ENCODE measurements at places on chromosomes 2 and 18. TPM values are rescaled to one million over a fixed set of nuclear protein-coding genes. Genes with fewer than 3 reads are reported as not detected.

Gene IMPACT
- total RNA-seq = 24.6 TPM

- DNase-seq = no peak
These were observed 1.2 kb upstream of the SRBD1 start for GRCh38 chr2:45612285-45612684.

GRCh38 chr2:7007846-7008741 is 90.9 kb downstream of the RNF144A start:
- peak; percentile 93 for DNase-seq

DNA sequence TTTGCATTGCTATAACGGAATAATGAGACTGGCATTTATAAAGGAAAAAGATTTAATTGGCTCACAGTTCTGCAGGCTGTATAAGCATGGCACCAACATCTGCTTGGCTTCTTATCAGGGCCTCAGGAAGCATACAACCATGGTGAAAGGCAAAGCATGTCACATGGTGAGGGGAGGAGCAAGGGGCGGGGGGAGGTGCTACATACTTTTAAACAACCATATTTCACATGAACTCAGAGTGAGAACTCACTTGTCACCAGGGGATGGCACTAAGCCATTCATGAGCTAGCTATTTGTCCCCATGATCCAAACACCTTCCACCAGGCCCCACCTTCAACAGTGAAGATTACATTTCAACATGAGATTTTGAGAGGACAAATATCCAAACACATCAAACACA is 188.7 kb downstream of the MBD5 start:
- no peak for DNase-seq

Gene SIX3
- not detected for total RNA-seq

- no peak for DNase-seq
These were observed 270.4 kb downstream of the PRKCE start for GRCh38 chr2:45921921-45922320.

DNA sequence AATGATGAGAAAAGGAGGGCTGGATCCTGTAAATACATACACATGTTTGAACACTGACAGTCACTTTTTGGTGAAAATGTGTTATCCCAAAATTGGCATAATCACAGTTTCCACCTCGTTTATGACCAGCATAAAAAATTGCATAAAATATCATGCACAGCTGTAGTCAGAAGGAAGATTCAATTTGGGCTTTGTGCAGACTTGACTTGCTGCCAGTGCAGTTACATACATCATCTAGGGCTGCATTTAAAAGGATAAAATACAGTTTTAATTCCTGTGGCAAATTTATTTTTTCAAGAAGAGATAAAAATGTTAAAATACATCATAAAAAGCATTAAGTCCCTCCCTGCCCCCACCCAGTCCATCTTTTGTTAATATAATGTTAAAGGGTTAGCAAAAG is 103.8 kb downstream of the VWC2L start:
- no peak for DNase-seq

DNA sequence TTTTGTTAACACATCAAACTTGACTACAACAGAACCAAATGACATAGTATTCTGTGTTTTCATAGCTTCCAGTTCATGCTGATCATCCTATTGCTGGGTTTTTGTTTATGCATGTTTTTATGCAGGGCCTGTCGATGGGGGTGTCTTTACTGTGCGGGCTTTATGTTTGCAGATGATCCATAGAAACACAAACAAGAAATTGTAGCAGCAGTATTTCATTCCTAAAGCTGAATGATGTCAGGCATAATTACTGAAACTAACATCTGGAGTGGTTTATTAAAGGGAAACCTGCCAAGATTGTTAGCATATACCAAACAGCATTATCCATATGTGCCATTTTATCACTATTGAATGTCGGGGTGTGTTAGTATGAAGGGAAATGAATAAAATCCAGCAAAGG is 129.7 kb downstream of the PTPRM start:
- no peak for DNase-seq

GRCh38 chr2:177799531-177799930 is 273.0 kb downstream of the PDE11A start:
- DNase-seq = no peak

GRCh38 chr2:23302591-23302990 is 82.4 kb upstream of the KLHL29 start:
- no peak for DNase-seq

DNA sequence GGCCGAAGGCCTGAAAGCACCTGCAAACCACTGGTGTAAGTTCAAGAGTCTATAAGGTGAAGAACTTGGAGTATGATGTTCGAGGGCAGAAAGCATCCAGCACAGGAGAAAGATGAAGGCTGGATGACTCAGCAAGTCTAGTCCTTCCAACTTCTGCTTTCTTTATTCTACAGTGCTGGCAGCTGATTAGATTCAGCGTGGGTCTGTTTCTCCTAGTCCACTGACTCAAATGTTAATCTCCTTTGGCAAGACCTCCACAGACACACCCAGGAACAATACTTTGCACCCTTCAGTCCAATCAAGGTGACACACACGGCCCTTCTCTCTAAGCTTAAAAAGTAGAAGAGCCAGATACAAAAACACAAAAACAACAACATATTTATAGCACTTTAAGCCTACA is 43.4 kb downstream of the NMS start:
- no peak for DNase-seq
